ENCODE measurements at places on chromosomes 3 and 15.

GRCh38 chr3:168847291-168847883 lies 751.7 kb upstream of the GOLIM4 start:
- DNase-seq: no peak

GRCh38 chr15:55195996-55196395 lies 745 bp downstream of the RSL24D1 start:
- DNase-seq: no peak

DNA sequence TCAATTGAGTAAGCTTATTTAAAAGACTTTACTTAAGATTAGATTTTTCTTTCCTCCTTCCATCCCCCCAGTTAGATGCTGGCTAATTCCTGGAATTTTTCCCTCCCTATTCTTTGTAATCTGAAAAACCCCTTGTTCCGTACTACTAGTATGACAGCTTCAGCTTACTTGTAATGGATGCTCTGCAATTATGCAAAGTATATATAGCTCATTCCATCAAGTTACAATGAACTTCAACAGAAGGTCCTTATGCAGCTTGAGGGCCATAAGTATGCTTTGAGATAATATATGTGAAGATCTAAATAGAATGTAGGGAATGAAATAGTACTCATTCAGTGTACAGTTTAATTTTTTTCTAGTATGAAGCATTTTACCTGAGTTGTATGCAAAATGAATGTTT lies 398.3 kb upstream of the NAALADL2 start:
- no peak for DNase-seq

- no peak for DNase-seq
Observed at GRCh38 chr15:58175955-58176354, 37.8 kb downstream of the AQP9 start.

- no peak for DNase-seq
Observed at GRCh38 chr3:189625071-189625470, 6.1 kb upstream of the TP63 start.

GRCh38 chr3:97841304-97841703 lies 19.5 kb downstream of the CRYBG3 start:
- DNase-seq: no peak

DNA sequence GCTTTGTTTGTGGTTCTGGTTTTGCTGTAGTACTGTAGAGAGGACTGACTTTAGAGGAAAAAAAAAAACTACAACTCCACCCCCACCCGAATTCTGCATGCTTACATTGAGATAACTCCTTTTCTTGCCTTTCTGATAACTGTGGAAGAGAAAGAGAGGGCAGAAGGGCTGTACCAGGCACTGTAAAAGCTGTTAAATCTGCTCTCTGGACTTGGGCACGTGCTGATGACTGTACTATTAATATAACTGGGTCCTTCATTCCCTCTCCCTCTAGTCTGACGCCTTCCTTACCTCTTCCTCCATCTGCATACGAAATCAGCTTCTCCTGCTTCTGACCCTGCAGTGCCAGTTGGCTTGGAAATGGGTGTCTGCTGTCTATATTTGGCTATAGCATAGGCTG lies 15.0 kb downstream of the MAPKBP1 start:
- DNase-seq: no peak

GRCh38 chr3:76554707-76555106 lies 485.2 kb upstream of the ROBO2 start:
- no peak for DNase-seq

DNA sequence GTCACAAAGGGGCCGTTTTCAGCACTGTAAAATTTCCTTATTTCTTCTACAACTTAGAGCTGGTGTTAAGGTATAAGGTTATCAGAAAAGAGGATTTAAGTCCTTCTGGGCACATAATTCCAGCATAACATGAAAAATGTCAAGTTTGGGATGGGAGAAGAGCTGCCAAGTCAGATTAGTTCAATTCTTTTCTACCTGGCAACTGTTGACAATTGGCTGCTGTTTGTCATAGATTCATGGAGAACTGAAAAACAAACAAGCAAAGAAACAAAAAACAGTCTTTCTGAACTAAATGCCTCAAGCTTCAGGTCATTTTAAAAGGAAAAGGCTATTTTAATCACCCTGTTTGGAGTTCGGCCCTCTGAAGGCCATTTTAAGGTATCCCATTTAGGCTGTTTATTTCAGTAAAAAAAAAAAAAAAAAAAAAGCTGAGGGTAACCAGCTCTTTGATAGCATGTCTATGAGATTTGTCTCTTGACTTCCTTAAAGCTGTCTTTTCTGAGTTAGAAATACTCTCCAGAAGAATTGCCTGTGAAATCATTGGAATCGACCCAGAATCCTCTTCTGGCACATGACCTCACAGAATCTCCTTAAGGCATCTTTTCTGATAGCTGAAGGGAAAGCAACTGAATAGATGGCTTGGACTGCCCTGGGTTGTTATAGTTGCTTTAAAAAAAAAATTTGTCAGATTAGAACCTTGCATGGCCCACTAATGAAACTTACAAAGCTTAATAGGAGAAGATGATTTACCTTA lies 173.3 kb downstream of the SEMA6D start:
- DNase-seq: no peak

DNA sequence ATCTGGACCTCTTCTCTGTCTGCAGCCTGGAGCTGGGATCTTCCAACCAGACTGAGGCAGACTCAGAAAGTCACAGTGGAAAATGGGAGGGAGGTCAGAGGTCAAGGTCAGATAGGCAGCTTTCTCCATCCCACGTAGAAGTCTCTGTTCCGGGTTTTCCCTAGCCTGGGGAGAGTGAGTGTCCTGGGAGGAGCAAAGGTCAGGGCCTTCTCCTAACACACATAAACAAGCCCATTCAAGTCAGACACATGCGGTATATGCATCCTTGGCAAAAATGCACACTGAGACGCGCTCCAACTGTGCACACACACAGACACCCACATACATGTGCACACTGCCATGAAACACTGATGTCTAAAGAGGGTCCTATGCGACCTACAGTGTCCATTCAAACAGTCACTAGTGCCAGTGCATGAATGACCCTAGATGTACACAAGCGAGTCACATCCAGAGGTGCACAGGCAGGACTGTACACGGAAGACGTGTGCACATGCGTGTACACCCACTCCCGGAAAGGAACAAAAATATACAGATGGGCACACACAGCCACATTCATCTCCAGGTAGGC lies 681 bp downstream of the TWF2 start:
- DNase-seq: no peak

- DNase-seq: no peak
Observed at GRCh38 chr15:90681056-90681455, 36.1 kb upstream of the BLM start.

GRCh38 chr3:14274612-14274936 lies 96.0 kb downstream of the LSM3 start:
- DNase-seq: no peak

Data from iPS DF 19.7 (cell line).